ENCODE measurements at places on chromosomes 1 and 21. TPM values are rescaled to one million over a fixed set of nuclear protein-coding genes. Genes with fewer than 3 reads are reported as not detected.

The ACTA1 gene
- 0.92 TPM for total RNA-seq

The OR2T29 gene
- 0.41 TPM for total RNA-seq

The VWA1 gene
- total RNA-seq, result 7.6 TPM

The SYNC gene
- total RNA-seq, result 2.2 TPM

The CFHR1 gene
- not detected for total RNA-seq

The CFHR4 gene
- total RNA-seq, result 0.71 TPM

The PTGFR gene
- total RNA-seq, result 0.92 TPM

The HPCAL4 gene
- total RNA-seq, result 30.1 TPM

The TNFRSF9 gene
- total RNA-seq, result 0.55 TPM

The MPL gene
- total RNA-seq, result not detected

The SERTAD4 gene
- total RNA-seq, result 5.3 TPM

The OR2T2 gene
- 0.32 TPM for total RNA-seq

The FAM89A gene
- 10.7 TPM for total RNA-seq

The CTSE gene
- not detected for total RNA-seq

The AMIGO1 gene
- total RNA-seq, result 5.1 TPM

The FBLIM1 gene
- 10.6 TPM for total RNA-seq

The FAM110D gene
- 0.58 TPM for total RNA-seq

The SPRR1B gene
- total RNA-seq, result not detected

The PDZK1IP1 gene
- not detected for total RNA-seq

The HEYL gene
- 0.53 TPM for total RNA-seq

The LIPI gene
- total RNA-seq, result not detected

The NFASC gene
- 72.9 TPM for total RNA-seq

The GPR153 gene
- total RNA-seq, result 13.0 TPM

The TNFRSF8 gene
- 0.37 TPM for total RNA-seq

The LCE3D gene
- total RNA-seq, result not detected

The HIVEP3 gene
- total RNA-seq, result 5.6 TPM

The ADCY10 gene
- total RNA-seq, result 0.11 TPM

The RGS4 gene
- 23.3 TPM for total RNA-seq

The ASCL5 gene
- 3.7 TPM for total RNA-seq

The COL24A1 gene
- total RNA-seq, result 0.42 TPM

The RGS2 gene
- 71.8 TPM for total RNA-seq

The S1PR1 gene
- 10.4 TPM for total RNA-seq

The ETV3L gene
- 0.26 TPM for total RNA-seq

The MUL1 gene
- total RNA-seq, result 30.1 TPM

The DIO1 gene
- total RNA-seq, result 0.16 TPM

The FALEC gene
- 0.77 TPM for total RNA-seq

The TCEANC2 gene
- total RNA-seq, result 9.9 TPM

The GSTM1 gene
- total RNA-seq, result not detected

The NCF2 gene
- total RNA-seq, result 0.68 TPM

The NPR1 gene
- 0.50 TPM for total RNA-seq
